Activated CD8-positive, alpha-beta T cell treated with anti-CD3 and anti-CD28 coated beads, Interleukin-2, amount 10 ng/mL, durations not matched to agents 7 days and 5 days (primary cell): ENCODE measurements at places on chromosomes 3 and 15. TPM values are rescaled to one million over a fixed set of nuclear protein-coding genes. Genes with fewer than 3 reads are reported as not detected.

GRCh38 chr15:81225161-81225671 is 28.5 kb downstream of the IL16 start:
- DNase-seq: no peak

DNA sequence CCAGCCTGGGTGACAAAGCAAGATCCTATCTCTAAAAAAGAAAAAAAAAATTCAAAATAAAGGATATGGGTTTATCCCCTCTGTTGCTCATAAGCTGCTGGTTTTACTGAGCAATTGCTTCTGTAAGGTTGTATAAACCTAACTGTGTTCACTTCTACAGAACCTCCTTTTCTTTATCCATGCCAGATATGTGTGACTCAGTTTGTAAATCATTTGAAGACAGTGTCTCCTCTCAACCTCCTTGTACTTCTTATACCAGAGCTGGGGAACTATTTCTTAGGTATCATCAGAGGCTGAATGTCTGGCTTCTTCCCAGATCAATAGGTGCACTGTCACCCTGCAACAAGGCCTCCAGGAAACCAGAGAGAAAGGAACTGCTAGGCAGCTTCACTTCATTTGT is 273.8 kb downstream of the CD47 start:
- DNase-seq: no peak

- no peak for DNase-seq
Measured at GRCh38 chr3:106593381-106593780, 724.6 kb upstream of the CBLB start.

GRCh38 chr15:68596691-68597090 is 17.9 kb downstream of the CORO2B start:
- DNase-seq: no peak

DNA sequence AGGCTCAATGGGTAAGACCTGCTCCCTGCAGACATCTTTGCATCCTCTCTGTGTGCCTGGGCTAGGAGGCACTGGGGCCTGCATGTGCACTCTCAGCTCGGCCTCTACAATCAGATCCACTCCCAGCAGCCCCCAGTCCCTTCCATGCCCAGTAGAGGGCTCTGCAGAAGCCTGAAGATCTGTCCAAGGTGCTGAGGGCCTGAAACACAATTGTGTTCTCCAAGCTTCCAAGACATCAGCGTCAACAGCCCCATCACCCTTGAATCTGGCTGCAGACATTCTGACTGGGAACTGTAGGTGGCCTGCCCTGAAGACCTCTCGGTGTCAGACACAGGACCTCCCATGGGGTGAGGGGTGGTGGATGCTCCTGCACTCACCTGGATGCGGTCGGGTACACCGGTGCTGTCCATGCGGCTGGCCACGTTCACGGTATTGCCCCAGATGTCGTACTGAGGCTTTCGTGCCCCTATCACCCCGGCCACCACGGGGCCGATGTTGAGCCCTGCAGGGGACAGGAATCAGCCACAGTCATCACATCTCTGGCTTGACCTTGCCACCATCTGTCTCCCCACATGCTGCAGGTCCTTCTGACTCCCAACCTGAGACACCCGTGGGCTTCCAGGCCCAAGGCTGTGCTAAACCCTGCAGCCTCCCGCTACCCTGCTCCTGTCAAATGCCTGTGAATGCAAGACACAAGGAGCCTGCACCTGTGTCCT is 84.7 kb downstream of the SEC22A start:
- peak; percentile 65 for DNase-seq

DNA sequence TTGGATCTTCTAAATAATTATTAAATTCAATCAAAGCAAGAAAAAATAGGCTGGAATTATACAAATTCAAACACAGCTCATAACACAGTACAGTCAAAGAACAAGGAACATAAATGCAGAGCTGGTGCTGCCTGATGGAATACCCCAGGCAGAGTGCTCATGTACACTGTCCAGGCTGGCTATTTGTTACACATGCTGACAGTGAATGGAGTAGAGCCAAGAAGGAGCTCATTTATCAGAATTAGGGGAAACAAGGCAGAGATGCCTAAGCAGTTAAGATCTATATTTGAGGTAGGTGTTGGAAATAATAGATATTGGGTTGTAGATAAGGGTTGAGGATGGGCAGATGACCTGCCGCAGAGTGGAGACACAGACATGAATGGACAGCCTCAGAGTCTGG is 788.2 kb upstream of the ARPP21 start:
- DNase-seq: no peak

DNA sequence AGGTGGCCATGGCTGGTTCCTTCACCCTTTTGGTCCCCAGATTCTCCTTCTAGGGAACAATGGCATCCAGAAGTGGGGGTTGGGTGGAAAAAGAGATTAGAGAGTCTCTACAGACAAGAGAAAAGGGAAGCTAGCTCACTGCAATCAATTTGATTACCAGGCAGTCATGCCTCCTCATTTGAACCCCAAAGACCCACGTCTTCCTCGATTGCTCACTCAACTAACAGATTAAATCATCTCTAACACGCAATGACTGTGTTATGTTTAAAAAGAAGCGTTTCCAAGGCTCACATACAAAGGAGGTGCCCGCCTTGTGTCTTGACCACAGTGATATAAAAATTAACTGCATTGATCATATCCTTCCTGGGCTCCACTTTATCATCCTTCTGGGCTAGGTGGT is 57.6 kb downstream of the BHLHE40 start:
- DNase-seq: no peak

DNA sequence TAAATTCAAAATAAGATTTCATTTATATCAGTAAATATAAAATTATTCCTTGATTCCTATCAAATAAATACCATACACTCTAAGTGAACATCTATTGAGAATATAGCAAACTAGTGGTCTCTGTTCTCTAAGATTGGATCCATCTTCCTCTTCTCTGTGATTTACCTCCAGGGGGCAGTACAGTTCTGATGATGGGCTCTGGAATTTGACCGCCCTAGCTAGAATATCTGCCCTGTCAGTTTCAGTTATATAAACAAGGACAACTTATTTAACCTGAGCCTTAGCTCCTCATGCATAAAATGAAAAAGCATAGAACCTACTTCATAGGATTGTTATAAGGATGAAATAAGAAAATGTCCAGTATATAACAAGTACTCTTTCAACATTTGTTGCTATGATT is 171.1 kb upstream of the CCDC54 start:
- DNase-seq: no peak

GRCh38 chr3:123386477-123387040 is 62.3 kb downstream of the ADCY5 start:
- DNase-seq: no peak

DNA sequence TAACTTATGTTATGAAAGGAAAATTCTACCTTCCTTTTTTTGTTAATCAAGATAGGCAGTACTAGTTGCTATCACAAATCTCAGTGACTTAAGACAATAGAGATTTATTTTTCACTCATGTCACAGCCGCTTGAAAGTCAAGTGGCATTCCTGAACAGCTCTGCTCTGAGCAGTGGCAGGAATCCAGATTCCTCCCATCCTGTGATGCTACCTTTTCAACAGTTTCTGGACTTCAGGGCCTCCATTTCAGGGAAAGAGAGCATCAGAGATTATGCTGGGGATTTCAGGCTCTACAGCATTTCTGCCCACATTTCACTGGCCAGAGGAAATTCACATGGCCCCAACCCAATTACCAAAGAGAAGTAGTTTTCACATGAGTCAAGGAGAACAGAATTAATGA is 83.4 kb downstream of the IL1RAP start:
- no peak for DNase-seq

GRCh38 chr3:45071075-45071474 is 45.0 kb downstream of the CLEC3B start:
- no peak for DNase-seq

- DNase-seq: peak; percentile 65
Measured at GRCh38 chr3:99872923-99873254, 55.2 kb downstream of the CMSS1 start.

DNA sequence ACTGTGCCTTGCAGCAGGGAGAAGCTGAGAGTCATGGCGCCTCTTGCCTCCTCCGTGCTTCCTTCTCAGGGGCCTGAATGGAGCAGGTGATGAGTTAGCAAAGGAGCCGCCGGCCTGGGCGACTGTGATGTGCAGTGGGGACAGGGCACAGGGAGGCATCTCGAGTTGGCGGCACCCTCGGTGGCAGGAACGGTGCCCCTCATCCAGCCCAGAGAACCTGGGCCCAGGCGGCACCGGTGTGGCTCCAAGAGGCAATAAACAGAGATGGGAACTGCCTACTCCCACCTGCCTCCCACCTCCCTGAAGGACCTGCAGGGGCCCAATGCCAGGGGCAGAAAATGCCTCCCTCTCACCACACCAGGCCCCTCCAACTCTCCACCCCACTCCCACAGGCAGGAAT is 6.2 kb downstream of the SLC41A3 start:
- DNase-seq: no peak

GRCh38 chr3:11250902-11251806 is 21.0 kb upstream of the ATG7 start:
- DNase-seq: peak; percentile 28

GRCh38 chr3:191005790-191006189 is 143.3 kb upstream of the GMNC start:
- DNase-seq: no peak

GRCh38 chr3:155853214-155854140 is 750 bp downstream of the SLC33A1 start:
- DNase-seq: peak; percentile 47

GRCh38 chr3:99945328-99945995 is 127.8 kb downstream of the CMSS1 start:
- DNase-seq: no peak

Gene HCLS1
- 288 TPM for total RNA-seq

Gene CEP152
- 40.0 TPM for total RNA-seq
